ENCODE measurements at places on chromosomes 7 and 10.

- DNase-seq, result no peak
Measured at GRCh38 chr7:40546616-40547501, 412.1 kb downstream of the SUGCT start.

GRCh38 chr7:154424350-154424749 lies 372.2 kb downstream of the DPP6 start:
- no peak for DNase-seq

- peak; percentile 57 for DNase-seq
Measured at GRCh38 chr10:12417331-12417730, 68.0 kb downstream of the CAMK1D start.

GRCh38 chr7:5408777-5409176 lies 14.9 kb downstream of the TNRC18 start:
- no peak for DNase-seq

- DNase-seq, result peak; percentile 22
Measured at GRCh38 chr10:132503581-132504421, 33.8 kb upstream of the INPP5A start.

DNA sequence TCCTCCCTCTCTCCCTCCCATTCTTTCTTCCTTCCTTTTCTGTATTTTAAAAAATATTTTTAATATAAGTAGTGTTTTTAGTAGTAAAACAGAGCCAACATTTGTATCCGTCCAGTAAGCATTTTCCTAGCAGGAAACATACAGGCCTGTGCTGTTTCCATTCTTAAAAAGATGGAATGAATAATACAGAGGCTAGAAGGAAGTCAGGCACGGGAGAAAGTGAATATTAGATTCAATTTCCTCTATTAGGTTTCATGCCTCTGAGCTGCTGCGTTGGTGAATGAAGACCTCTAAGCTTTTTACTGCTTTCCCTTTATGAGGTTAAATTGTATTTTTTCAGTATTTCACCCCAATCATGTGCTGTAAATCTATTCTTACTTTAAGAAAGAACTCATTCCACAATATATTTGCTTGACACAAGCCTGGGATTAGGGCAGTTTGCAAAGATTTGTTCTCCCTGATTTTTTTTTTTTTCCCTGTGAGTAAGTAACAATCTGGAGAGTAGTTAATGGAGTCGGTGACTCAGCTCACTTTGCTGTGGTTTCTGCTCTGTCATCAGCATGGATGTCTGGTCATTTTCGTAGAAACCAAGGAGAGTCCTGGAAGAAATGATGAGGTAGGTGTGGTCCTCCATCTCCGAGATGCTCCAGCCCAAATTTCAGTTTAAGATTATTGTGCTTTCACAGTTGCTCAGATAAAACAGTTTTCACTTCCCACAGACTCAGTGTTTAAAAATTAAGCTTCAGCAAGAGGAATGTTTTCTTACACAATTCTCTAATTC lies 76.1 kb upstream of the PITRM1 start:
- DNase-seq, result no peak

DNA sequence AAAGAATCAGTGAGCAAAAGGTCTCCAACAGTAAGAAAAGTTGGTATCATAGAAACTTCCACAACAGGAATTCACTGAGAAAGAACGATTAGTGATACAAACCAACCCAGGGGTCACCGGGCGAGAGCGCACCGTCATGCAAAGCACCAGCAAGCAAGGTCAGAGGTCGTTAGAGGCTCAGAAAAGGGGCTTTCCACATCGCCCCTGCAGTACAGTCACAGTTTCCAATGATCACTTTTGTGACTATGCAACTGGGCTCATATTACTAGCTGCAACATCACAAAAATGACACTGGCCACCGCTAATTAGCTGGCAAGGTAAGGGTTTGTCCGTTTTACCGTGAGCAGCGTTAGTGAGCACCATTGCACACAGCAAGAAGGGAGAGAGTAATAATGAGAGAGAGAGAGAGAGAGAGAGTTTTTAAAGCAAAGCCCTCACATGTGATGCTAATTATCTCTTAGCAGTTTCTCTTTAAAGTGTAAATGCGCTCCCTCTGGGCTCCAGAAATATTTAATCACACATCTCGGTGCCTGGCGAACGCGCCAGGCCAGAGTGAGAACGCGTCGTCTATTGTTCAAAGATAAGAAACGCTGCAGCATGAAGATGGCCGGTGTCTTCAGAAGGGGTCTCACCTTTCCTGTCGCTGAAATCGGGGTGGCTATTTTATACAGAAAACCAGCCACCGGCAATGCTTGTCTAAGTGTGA lies 237.5 kb downstream of the DNAJB6 start:
- DNase-seq, result no peak

DNA sequence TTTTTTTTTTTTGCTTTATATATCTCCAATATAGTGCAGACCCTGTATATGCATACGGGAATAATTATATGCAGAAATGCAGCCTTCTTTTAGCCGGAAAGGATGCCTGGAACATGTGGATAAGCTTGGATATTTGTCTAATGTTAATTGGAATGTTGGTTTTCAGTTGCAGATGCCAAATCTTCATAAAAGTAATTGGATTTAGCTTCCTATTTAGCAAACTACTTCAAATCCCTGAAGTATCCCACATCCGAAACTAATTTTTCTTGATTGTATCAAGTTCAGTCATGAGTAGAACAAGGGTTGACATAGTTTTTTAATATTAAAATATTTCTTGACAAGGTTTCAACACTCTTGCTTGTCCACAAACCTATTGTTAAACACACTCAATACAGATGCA lies 281.7 kb downstream of the BBS9 start:
- DNase-seq, result no peak

- DNase-seq, result no peak
Measured at GRCh38 chr10:23270531-23270930, 74.1 kb downstream of the C10orf67 start.

DNA sequence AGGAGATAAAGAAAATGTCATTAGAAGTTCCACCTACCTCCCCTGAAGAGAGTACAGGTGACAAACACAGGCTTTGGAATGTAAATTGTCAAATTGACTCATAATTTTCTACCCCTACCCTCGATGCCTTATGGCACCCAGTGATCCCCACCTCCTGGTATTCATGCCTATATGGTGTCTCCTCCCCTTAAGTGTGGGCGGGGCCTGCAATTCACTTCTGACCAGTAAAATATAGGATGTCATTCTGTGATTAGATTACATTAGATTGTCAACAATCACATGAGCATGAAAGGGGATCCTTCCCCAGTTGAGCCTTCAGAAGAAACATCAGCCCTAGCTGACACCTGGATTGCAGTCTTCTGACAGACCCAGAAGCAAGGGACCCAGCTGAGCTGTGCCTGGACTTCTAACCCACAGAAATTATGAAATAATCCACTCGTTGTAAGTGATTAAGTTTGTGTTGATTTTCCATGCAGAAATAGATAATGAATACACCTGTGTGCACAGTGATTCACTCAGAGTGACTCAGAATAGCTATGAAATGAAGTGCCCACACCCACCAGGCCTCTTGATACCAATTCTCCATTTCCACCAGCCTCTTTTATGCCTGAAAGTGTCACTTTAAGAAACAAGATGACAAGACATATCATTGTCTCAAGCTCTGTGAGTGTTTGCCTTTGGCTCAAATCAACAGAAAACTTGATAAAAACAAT lies 8.5 kb upstream of the SLC39A12 start:
- DNase-seq, result no peak

GRCh38 chr7:108235451-108236061 lies 105.4 kb upstream of the LAMB4 start:
- DNase-seq, result no peak

GRCh38 chr7:80147543-80148391 lies 13.1 kb downstream of the GNAI1 start:
- DNase-seq, result no peak

DNA sequence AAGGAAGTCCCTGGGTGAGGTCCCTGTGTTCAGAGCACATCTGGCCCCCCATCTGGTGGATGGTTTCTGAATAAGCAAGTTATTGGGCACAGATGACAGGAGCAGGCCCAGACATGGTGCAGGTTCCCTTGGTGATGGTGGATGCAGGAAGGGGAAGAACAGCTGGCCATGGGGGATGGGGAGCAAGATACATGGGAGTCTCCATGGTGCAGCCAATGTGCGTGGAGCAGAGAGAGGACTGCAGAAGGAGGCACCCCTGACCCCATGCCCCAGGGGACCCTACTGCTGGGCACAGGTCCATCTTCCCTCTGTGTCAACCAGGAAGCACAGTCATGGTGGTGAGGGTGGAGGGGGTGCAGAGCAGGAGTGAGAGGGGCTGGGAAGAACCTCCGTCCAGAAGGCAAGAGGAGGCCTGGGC lies 43.8 kb upstream of the RABGEF1 start:
- no peak for DNase-seq

GRCh38 chr10:99170116-99170675 lies 65.5 kb downstream of the HPSE2 start:
- DNase-seq, result no peak

DNA sequence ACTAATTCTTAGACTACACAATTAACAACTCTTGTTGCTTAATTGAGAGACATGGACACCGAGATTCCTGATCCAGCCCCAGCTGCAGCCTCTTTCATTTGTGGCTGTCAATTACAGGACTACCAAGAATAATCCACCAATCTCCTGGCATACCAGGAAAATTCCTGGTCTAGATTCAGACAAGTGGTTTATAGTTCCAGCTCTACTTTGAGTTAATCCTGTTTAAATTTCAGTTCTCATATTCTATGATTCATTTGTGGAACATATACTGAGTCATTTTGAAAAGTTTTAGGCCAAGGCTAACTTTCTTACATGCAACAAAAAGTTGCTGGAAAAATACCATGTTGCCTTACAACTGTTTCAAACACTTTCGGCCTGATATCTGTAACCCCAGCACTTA lies 253.5 kb downstream of the MAGI2 start:
- no peak for DNase-seq

DNA sequence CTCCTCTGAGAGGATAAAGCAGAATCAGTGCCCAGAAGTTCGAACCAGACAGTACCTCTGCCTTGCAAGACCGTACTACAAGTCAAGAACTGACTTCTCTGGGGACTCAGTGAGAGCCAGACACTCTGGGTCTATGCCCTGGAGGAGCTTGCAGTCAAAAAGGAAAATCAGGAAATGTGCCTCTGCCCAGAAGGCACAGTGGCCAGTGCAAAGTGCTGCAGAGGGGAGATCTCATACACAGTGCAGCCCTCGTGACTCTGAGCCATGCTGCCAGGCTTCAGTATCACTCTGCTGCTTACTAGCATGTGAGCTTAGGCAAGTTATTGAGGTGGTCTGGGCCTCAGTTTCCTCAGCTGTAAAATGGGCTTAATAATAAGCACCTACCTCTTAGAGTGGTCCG lies 144.0 kb upstream of the NPY start:
- no peak for DNase-seq

- no peak for DNase-seq
Measured at GRCh38 chr10:65628493-65629139, 1297.2 kb upstream of the LRRTM3 start.

DNA sequence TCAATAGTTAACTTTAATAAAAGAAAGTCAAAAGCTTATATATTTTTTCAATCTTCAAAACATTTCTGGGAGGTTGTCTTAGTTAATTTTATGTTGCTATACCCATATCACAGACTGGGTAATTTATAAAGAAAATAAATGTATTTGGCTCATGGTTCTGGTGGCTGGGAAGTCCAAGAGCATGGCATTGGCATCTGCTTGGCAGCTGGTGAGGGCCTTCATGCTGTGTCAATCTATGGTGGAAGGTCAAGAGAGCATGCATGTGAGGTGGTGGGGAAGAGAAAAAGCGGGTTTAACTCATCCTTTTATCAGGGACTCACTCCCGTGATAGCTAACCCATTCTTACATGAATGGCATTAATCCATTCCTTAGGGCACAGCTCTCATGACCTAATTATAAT lies 119.8 kb downstream of the EGFR start:
- no peak for DNase-seq

DNA sequence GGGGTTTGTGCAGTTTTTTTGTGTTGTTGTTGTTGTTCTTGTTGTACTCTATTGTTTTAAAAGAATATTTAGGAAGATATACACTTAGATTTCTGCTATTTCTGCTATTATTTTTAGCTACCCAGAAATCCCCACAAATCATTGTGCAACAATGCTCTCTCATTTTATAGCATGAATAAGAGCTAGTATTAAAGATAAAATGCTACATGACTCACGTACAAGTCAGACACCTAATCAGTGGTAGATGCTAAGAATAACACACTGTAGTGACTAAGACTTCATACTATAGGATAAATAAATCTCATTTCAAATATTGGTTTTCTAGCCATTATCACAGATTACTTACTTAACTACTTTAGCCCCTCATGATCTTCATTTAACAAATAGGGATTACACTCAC lies 920.5 kb downstream of the KCNMA1 start:
- DNase-seq, result no peak

DNA sequence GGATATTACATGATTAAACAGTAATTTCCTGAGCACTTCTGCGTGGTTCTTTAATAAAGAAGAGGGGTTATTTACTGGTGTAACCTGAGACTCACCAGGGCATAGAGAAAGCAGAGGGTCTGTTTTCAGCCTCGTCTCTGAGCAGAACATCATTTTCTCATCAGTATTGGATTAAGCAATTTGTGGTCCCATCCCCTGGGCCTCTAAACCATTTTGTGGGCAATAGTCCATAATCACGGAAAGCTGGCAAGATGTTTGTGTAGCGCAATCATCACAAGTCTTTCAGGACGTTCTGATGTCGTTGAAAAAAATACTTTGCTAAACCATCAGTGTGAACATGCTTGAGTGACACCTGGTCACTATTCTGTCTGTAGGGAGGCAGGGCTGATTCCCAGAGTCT lies 37.1 kb upstream of the SEC61G start:
- DNase-seq, result no peak

DNA sequence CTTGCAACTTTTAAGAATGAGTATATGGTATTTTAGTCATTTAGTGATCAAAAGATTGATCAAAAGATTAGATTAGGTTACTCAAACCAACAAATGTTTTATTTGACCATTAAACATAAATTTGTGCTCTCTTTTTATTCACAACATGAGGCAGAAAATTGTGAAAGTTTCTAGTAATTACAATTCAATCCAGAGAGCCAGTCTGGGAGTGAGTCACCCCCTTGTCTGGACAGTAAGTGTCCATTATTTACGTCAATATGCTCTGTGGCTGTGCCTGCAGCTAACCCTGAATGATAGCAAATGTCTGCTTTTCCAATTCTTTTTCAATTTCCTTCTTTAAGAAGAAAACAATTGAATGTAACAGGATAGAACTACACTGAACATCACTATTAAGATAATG lies 27.9 kb downstream of the GNG11 start:
- DNase-seq, result no peak

GRCh38 chr10:86938260-86938659 lies 19.2 kb downstream of the MMRN2 start:
- no peak for DNase-seq

DNA sequence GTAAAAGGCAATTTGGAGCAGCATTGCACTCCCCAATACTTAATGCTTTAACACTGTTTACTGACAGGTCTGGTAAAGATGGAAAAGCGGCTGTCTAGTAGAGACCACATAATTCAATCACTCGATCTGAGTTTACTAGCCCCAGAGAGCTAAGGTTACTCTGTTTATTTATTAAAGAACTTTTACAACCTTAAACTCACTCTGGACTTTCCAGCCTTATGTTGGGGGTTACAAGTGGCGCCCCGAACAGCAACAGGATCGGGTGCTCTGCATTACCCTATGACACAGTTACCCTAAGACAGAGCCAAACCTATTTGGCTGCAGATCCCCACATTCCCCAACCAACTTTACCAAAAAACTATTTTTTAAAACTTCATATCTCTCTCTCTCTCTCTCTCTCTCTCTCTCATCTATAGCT lies 43.9 kb downstream of the MRPS24 start:
- DNase-seq, result no peak

Data from posterior vena cava (tissue), 2 donors.